H4 (cell line): ENCODE measurements at places on chromosomes 2 and 18. TPM values are rescaled to one million over a fixed set of nuclear protein-coding genes. Genes with fewer than 3 reads are reported as not detected.

DNA sequence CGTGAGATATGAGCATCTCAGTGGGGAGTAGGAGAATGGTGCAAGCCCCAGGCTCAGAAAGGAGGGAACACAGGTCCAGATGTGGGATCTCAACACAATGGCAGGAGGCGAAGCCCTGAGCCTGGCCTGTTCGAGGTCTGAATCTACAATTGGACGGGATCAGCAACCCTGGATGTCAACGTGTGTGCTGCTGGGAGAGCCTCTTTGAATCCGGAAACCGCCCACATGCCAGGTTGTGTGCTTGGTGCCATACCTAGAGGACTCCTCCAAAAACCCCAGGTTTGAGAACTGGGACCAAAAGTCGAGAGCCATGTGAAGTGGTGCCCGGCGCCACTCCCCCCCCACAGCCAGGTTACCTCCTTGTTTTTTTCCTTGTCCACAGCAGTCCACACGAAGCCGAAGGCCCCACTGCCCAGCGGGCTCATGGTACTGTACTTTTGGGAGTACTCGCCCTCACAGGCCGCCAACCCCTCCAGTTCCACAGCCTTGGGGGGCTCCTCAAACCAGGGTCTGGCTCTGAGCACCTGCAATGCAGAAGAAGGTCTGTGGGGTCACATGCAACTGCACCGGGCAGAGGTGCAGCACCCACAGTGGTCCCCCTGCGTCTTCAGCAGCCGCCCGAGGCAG lies 20.4 kb upstream of the MTERF4 start:
- no peak for DNase-seq

- no peak for DNase-seq
Observed at GRCh38 chr2:52238782-52239181, 1206.8 kb upstream of the NRXN1 start.

DNA sequence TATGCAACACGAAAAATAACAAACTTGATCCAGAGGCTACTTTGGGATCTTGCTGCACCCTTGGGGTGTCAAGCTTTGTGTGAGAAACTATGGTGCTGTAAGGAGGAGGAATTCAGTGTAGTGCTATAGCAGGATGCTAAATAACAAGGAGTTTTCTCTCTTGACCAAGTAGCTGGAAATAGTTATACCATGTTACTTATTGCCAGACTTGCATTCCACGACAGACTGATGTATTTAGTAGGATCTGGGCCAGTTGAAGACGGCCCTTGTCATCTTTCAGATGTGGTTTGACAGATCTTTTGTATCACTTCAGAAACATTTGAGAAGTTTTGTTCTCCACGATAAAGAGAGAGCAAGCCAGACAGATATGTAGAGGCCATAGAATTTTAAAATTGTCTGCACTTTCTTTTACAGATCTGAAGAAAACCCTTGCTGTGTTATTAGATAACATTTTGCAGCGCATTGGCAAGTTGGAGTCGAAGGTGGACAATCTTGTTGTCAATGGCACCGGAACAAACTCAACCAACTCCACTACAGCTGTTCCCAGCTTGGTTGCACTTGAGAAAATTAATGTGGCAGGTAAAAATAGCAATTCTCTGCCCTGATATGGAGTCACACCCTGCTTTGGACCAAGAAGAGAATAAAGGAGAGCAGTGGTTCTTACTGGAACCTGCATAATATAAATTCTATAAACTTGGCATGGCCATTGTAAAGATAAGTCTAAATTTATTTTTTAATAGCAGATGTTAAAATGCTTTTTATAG lies 16.3 kb downstream of the MGAT5 start:
- DNase-seq, result no peak

The RPE gene
- total RNA-seq, result 125 and 164 TPM in 2 replicates

GRCh38 chr18:63578357-63578958 lies 8.7 kb upstream of the SERPINB13 start:
- DNase-seq, result peak; percentile 29

DNA sequence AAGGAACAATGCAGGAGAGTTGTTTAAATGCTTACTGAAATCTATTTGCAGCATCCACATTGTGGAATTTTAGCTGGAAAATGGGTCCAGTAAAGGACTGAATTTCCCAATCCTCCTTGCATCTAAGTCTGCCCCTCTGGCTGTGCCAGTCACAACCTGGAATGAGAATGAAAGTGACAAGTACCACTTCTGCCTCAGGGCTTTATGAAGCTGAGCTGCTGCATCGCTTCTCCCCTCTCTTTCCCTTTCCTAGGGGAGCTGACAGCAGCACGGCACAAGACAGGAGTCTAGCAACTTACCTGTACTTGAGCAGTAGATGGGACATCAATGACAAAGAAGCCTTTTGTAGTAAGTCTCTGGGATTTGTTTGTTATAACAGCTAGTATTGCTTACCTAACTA lies 27.3 kb upstream of the THSD7B start:
- DNase-seq, result no peak

The GPBAR1 gene
- total RNA-seq, result 0.37 TPM in 1 of 2 replicates, not detected in the other

- DNase-seq, result no peak
Observed at GRCh38 chr2:191922736-191923651, 76.1 kb upstream of the CAVIN2 start.

The ITGA4 gene
- 47.6 and 59.4 TPM in 2 replicates for total RNA-seq

DNA sequence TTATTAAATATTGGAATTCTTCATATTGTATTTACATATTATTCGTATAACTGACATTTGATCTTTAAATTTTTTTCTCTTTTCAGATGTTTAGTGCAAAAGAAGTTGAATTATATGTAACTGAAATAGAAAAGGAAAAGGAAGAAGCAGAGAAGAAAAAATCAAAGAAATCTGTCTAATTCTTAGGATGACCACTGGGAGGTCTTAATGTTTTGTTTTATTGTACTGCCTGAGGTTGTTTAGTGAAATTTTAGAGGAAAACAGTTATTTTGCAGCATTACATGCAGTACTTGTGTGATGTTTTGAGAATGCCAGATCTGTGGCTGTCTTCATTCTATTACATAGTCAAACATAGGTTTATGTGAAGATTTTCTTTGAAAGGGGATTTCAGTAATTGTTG lies 34.0 kb upstream of the TAF4B start:
- DNase-seq, result no peak

GRCh38 chr18:76484749-76485387 lies 10.2 kb downstream of the ZNF516 start:
- no peak for DNase-seq

The IL36RN gene
- total RNA-seq, result not detected in 2 replicates

DNA sequence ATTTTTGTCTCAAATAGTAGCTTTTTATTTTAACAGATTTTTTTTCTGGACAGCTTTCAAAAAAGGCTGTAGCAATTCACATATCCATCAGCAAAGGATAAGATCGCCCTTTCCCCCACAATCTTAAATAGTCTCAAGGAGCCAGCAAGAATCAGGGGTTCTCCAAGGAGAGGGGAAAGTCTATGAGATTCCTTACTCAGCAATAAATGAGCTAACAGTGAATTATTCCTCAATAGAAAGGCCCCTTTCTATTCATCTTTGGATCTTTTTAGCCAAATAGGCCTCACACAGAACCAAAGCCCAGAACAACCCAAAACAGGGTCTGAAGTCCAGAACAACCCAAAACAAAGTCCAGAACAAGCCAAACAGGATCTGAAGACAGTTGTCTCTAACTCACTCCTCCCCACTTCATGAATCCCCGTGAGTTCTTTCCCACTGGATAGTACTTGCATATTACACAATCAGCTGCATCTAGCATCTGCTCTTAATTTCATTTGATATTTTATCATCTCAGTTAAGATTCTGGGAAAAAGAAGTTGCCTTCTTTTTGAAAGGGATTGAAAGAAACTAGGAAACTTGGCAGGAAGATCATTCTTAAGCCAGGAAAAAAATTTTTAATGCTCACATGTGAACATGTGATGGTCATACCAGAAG lies 3.4 kb upstream of the DHRS9 start:
- DNase-seq, result no peak

The DPYSL5 gene
- total RNA-seq, result 4.5 and 5.0 TPM in 2 replicates

The GULP1 gene
- total RNA-seq, result 24.4 and 31.2 TPM in 2 replicates

DNA sequence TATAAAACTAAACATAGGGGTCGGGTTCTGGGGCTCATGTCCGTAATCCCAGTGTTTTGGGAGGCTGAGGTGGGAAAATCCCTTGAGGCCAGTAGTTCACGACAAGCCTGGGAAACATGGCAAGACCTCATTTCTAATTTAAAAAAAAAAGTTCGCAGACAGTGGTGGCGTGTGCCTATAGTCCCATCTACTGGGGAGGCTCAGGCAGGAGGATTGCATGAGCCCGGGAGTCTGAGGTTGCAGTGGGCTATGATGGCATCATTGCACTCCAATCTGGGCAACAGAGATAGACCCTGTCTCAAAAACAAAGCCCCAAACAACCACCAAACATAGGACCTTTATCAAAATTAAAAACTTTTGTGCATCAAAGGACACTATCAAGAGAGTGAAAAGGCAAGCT lies 9.8 kb upstream of the HAAO start:
- DNase-seq, result no peak

GRCh38 chr2:129550536-129550935 lies 428.9 kb upstream of the RAB6C start:
- no peak for DNase-seq

The CYP26B1 gene
- 1.5 and 1.7 TPM in 2 replicates for total RNA-seq

The SERPINE2 gene
- 35.4 and 40.1 TPM in 2 replicates for total RNA-seq

GRCh38 chr18:79558196-79558932 lies 121.2 kb upstream of the CTDP1 start:
- no peak for DNase-seq

The CNDP1 gene
- total RNA-seq, result not detected in 2 replicates

DNA sequence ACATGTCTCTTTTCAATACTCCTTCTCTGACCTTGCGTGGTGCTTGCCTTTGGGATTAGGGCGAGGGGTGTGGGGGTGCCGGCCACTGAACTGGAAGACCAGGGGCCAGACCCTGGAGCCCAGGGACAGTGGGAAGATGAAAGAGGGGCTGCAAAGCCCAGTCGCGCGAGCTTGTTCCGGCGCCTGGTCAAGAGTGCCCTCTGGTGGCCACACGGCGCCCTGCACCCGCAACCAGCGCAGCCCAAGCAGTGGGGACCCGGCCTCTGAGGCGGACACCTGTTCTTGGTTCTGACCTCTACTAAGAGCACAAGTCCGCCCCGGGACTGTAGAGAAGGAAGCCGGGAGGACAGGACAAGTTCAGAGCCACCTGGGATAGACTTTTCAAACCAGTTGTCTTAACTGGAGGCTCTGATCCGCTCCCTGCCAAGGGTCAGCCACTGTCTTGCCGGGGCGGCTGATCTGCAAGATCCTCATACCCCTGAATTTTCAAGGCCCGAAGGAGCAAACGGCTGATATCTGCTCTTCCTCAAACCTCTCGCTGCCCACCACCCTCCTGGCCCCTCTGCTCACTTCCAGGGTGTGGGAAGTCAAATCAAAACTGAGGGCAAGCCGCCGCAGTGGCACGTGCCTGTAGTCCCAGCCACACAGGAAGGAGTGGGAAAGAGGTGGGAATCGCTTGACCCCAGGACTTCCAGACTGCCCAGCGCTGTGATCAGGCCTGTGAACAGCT lies 14.9 kb upstream of the MSH6 start:
- DNase-seq, result peak; percentile 17

DNA sequence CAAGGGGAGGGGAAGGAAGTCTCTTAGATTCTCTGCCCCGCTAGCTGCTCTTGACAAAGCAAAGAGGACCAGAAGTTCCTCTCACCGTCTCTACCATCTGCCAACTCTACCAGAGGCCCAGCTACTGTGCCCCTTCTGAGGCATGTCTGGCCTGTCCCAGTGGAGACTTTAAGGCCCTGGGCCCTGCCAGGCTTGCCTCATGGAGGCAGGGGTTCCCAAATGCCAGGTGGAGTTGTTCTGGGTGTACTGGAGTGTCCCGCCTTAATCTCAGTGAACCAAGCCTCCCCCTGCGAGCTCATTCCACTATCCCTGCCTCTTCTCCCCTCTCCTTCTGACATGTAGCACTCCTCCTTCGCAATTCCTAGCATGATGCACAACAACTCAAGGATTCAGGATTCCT lies 2.2 kb downstream of the HOXD12 start:
- DNase-seq, result no peak

- no peak for DNase-seq
Observed at GRCh38 chr18:56505971-56506370, 132.4 kb downstream of the TXNL1 start.

The GAL3ST2 gene
- total RNA-seq, result not detected in 2 replicates

- DNase-seq, result no peak
Observed at GRCh38 chr18:52219102-52219501, 120.9 kb upstream of the DCC start.

The MAP3K19 gene
- not detected in 2 replicates for total RNA-seq

GRCh38 chr2:138516030-138516704 lies 14.6 kb downstream of the SPOPL start:
- no peak for DNase-seq

- no peak for DNase-seq
Observed at GRCh38 chr2:61029533-61029932, 11.5 kb upstream of the PUS10 start.

- DNase-seq, result no peak
Observed at GRCh38 chr2:241799522-241800197, 9.3 kb upstream of the NEU4 start.

- peak; percentile 52 for DNase-seq
Observed at GRCh38 chr18:68316636-68317035, 398.3 kb downstream of the TMX3 start.

The TNFAIP6 gene
- 1.5 and 5.6 TPM in 2 replicates for total RNA-seq

DNA sequence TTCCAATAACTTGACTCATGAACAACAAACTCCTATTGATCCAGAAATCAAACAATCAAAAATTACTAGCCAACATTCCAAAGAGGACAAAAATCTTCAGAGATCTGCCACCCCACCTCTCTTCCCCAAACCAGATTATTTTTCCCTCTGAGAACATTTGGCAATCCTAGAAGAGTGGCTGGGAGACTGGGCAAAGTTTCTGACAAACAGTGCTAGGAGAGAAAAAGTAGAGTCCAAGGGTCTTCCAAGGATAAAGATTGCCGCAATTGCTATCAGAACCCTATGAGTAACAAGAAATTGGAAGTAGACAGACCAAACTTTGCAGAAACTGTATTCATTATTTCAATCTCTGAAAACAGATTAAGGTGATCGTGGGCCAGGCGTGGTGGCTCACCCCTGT lies 22.4 kb downstream of the REV1 start:
- no peak for DNase-seq

The LOXL3 gene
- total RNA-seq, result 2.0 and 2.4 TPM in 2 replicates

GRCh38 chr2:76314271-76315020 lies 603.7 kb upstream of the GCFC2 start:
- no peak for DNase-seq

GRCh38 chr2:37819186-37819585 lies 105.9 kb upstream of the RMDN2 start:
- no peak for DNase-seq
